ENCODE measurements at places on chromosomes 7 and 10.

GRCh38 chr7:37666026-37666799 is 17.4 kb upstream of the GPR141 start:
- DNase-seq = no peak

GRCh38 chr10:13437026-13437555 is 89.0 kb upstream of the SEPHS1 start:
- DNase-seq = no peak

DNA sequence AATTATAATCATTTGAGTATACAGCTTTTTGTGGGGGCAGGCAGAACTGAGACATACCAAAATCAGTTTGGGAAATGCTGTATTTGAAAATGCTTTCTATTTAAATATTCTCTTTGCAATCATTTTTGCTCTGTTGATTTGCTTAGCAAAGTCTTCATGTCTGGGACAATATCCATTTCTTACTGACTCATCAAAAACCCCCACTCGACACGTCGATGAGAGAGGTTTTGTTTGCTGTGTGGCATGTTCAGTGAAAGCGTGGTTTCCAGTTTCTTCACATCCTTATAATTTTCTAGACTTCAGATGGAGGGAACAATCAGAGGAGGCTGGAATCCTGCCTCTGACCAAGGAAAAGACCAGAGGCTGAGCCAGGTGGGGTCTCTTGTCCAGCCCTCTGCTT is 28.9 kb downstream of the HTRA1 start:
- DNase-seq = no peak

DNA sequence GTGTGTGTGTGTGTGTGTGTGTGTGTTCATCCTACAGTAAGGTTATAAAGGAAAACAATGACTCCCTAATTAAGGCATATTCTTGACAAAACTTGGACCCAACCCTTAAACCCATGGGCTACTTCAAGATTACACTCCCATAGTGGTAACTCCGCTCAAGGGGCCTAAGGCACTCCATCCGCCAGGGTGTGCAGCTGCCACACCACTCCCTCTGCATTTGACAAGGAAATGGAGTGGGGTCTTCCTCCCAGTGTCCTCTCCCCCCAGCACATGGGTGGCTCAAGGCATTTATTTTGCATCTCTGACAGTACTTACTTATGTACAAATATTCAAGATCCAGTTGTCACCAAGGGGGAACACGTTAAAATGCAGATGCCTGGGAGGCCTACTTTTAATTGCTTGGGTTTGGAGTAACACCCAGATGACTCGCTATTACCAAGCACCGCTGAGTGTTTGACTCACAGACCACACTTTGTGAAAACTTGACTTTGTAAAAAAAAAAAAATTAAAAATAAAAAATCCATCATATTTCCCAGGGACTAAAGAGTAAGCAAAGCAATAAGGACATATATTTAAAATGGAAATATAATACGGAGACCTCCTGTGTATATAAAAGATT is 53.0 kb upstream of the AGR3 start:
- no peak for DNase-seq

DNA sequence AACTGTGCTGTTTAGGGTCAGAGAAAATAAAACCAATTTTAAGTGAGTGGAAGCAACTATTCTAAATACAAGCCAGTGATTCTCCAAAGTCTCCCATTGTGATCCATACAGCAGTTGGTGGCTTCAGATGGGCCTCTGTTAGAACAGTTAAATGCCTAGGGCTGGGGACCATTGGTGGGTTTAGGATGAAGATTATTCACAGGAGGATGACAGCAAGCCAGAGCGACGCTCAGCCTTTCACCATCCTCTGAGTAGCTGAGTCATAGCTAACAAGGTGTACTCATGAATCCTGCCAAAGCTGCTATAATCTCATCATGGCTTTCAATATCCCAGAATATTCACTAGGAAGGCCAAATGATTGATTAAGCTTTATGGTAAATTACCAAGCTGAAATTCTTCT is 39.6 kb downstream of the STARD3NL start:
- DNase-seq = no peak

- no peak for DNase-seq
Observed at GRCh38 chr7:79465551-79465950, 12.1 kb upstream of the MAGI2 start.

DNA sequence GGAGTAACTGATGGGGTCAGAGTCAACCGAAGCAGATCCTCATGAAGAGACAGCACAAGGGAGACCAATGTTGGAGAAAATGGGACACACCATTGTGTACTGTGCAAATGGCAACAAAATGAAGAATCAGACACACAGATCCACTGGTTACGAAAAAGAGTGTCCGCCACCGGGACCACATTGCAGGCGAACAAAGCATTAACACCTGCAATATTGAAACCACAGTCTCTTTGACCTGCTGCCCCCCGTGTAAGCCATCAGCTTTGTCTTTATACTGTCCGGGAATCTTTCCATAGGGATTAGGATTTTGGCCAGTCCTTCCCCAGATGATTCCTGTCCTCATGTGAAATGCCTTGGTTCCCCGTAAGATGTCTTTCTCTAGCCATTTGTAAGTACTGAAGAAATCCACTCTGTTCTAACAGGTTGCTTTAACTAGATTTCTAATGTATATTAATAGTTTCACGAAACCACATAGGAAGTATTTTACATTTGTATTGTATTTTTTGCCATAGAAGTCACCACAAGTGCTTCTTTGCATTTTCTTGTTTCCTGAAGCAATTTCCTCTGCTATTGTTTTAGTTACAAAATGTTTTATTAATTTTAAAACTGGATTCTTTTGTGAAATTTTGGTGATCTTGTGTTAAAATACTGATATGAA is 140.8 kb upstream of the NFE2L3 start:
- DNase-seq = peak; percentile 11

- no peak for DNase-seq
Observed at GRCh38 chr7:50595491-50596102, 30.4 kb upstream of the DDC start.

GRCh38 chr10:5206799-5207198 is 10.2 kb downstream of the AKR1C4 start:
- no peak for DNase-seq

GRCh38 chr10:6558759-6559461 is 21.2 kb downstream of the PRKCQ start:
- DNase-seq = no peak

Data from GM06990 (cell line).